ENCODE measurements at places on chromosomes 6 and 20.

- no peak for DNase-seq
Observed at GRCh38 chr6:88050140-88050818, 2.6 kb downstream of the SPACA1 start.

DNA sequence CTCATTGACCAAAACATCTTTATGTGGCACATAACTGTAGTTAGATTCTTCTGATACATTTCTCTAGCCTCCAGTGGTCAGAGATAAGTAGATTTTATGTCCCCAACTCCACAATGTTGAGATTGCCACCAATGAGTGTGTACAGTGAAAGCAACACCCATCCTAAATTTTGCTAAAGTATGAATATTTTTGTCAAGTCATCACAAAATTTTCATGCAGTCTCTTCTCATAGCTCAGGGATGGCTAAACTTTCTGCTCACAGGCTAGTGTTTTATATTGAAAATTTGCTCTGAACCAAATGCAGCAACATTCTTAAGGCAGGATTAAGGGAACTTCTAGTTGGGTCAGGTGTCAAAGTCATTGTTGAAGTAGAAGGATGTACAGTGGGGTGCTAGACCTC, 203.6 kb downstream of the NKAIN2 start:
- DNase-seq = no peak

DNA sequence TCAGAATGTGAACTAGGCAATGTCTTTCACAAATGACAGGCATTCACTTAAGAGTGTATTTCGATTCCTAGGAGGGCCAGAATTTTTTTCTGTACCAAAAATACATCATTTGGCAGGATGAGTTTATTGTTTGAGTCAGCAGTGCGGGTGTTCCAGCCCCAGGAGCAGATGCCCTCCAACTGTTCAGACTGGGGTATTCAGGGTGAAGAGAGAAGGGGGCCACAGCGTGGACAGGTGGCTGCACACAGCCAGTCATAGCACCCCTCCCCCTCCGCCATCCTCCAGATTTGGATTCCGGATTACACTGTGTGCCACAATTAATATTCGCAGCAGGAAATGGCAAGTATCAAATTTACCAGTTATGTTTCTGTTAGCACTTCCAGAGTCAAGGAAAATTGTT, 38.6 kb downstream of the RIPOR2 start:
- DNase-seq = no peak

- no peak for DNase-seq
Observed at GRCh38 chr20:53751620-53752318, 158.1 kb upstream of the ZNF217 start.

- DNase-seq = no peak
Observed at GRCh38 chr20:12535770-12536169, 473.0 kb upstream of the SPTLC3 start.

DNA sequence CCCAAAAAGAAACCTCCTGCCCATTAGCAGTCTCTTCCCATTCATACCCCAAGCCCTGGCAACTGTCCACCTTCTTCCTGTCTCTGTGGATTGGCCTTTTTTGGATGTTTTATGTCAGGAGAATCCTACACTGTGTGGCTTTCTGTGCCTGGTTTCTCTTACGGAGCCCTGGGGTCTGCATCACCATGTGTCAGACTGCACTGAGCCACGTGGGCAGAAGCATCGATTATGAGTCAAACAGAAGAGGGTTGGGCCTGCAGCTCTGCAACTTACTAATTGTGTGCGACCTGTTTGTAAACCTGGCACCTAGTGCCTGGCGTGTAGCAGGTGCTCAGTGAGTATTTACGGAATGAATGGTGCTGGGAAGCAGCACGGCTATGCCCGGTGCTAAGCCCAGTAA, 62.6 kb downstream of the IGF2R start:
- peak; percentile 59 for DNase-seq

DNA sequence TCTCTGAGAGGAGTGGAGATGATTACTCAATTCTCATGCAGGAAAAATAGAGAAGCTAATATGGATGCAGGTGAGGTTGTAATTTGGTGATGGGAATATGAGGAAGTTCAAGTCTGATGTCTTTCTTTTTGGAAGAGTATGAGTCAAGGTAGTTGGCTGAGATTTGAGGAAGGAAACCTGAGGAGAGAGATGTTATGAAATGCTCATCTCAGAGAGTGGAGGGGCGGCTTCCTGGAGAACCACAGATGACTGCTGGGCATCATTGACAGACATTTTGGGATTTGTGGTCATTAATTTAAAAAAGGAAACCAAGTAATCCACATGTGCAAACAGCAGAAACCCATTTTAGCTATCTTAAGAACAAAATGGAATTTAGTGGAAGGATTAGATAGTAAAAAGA, 72.5 kb upstream of the UST start:
- DNase-seq = no peak

DNA sequence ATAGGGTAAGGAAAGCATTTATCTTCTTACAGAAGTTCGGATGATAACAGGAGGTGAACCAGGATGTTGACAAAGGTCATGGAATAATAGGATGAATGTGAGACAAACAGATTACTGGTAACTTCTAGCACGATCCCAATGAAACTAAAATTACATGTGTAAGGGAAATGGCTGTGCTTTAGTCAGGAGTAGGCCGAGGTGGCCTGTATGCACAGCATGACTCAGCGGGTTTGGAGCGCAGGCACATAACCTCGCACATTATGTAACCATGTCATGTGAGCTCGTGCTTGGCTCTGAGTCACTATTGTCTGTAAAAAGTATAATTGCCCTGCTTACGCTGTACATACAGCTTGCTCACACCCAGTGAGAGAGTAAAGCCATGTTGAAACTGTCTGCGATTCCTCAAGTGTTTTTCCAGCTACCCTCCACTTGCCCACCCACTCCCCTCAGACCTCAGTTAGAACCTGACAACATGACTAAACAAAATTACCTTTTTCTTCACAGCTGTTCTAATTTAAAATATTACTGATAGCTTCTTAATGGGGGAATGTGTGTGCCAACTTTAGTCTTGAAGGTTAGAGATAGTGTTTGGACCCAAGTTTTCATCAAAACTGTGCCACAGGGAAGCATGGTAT, 8.2 kb downstream of the CYB5R4 start:
- peak; percentile 53 for DNase-seq

DNA sequence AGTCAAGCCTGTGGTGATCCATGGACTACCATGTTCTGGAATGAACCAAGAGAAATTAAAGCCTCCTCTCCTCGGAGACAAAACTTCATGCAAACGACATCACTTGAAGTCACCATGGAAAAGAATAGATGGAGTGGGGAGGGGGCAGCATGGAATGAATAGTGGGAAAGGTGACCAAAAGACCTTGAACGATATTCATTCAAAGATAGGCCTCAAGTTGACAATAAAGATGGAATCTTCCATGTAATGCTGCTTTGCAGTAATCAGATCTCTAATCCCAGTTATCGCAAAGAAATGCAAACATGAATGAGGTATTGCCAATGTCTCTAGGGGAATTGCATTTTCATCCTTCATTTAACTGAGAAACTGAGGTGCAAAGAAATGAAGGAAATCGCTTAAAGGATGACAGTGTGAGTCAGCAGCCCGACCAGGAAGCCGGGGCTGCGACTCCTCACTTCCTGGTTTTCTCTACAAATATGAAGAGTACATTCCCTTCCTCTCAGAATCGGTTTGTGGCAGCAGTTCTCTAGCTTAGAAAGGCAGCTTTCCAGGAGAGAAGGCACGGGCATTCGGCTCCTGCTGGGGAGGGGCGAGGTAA, 65.6 kb upstream of the RREB1 start:
- DNase-seq = peak; percentile 36

- no peak for DNase-seq
Observed at GRCh38 chr6:150753371-150754064, 112.0 kb upstream of the MTHFD1L start.

- DNase-seq = peak; percentile 33
Observed at GRCh38 chr6:52233975-52234823, 10.1 kb downstream of the IL17F start.

DNA sequence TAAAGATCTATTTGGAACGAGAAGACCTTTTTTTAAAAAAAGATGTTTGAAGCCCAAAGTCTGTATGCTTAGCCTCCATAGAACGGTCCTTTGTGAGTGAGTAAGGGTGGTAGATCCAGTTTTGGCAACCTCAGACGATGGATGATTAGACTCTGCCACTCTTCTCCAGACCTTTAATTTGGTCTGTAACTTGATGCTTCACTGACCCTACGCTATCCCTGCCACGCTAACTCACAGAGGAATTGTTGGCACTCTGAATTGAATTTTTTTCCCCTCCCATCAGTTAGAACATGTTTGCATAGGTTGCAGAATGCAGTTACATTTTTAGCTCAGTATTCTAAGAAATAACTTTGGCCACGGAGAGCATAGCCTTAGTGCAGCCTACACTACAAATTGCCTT, 15.8 kb upstream of the DEK start:
- peak; percentile 38 for DNase-seq

GRCh38 chr6:113102761-113103160, 754.4 kb upstream of the MARCKS start:
- DNase-seq = peak; percentile 39

GRCh38 chr6:31971279-31971992, 502 bp downstream of the DXO start:
- no peak for DNase-seq

GRCh38 chr20:24448170-24448569, 21.3 kb upstream of the SYNDIG1 start:
- DNase-seq = no peak

GRCh38 chr6:129667621-129668020, 42.4 kb downstream of the ARHGAP18 start:
- DNase-seq = peak; percentile 53

- DNase-seq = no peak
Observed at GRCh38 chr6:12246900-12247299, 43.3 kb upstream of the EDN1 start.

DNA sequence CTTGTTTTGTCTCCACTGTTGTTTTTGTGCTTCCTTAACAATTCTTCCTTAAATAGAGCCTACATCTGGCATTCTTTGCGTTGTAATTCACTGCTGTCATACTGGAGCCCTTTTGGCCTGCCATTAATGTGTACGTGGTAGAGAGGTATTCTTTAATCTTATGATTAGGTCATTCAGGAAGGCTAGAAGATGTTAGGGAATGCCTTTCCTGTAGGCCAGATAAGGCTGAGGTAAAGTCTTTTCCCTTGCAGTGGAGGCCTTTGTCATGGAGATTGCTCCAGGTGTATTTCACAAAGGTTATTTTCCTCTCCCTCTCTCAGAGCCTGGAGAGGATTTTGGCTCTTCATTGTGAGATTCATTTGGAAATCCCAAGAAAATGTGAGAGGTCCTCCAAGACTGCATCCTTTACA, 146.9 kb downstream of the FUT9 start:
- DNase-seq = peak; percentile 46

DNA sequence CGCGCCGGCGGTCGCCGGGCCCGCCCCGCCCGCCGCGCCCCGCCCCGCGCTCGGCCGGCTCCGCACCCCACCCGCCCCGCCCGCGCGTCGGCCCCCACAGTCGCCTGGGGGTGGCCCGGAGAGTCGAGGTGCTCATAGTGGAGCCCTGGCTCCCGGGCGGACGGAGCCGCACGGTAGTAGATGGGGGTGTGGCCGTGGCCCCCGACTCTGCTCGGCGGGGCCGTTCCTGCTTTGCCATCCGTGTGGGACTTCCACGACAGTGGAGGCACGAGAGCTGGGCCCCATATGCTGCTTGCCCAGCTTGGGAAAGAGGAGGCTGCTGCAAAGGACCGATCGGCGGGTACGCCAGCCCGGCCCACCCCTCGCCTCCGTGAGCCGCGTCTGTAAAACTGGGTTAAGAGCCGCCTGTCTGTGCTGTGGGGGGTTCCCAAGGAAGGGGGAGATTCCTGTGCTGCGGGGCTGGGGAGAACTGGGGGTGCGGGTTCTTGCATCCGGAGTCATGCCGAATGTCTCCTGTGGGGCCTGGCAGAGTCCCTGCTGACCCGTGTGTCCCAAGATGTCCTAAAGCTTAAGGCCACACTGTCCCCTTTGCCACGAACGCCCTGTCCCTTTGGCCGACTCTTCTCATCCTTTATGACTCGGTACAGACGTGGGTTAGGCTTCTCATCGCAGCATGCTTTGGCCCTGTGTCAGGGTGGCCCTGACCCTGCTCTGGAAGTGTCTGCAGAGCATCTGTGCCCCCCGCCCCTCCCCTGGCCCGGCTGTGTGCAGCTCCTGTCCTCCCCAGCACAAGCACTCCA, at the start of gene OPRL1:
Gene OPRL1, plus strand, starts transcription at position 70 of the 800 bp plus-strand sequence. CDS start 12,639 bp downstream, outside the sequence.
- DNase-seq = no peak

GRCh38 chr6:123551939-123552707, 84.6 kb downstream of the TRDN start:
- peak; percentile 52 for DNase-seq

DNA sequence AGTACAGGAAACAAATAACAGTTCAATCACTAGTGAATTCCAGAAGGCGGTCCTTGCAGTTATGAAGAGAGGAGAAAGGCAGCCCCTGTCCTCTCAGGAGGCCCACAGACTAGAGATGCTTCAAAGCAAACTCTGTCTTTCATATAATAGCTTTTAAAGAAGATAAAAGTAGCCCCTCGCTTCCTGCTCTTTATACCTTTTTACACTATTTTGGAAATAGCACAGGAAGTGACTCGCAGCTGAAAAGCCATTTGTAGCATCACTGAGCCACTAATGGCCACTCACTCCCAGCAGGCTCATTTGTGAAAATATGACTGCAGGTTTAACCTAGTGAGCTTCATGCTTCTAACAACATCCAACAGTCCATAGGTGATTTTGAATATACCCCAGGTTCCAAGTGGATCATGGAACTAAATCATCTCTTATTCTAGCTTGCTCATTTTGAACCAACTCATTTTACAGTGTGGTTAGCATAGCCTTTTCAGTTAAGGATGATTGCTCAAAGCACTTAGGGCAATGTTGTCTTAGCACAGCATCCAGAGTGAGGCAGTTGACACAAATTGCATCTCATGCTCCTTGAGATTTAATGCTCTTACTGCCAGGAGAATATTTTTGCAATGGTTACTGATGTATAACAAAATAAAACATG, 136.0 kb upstream of the NRSN1 start:
- no peak for DNase-seq

DNA sequence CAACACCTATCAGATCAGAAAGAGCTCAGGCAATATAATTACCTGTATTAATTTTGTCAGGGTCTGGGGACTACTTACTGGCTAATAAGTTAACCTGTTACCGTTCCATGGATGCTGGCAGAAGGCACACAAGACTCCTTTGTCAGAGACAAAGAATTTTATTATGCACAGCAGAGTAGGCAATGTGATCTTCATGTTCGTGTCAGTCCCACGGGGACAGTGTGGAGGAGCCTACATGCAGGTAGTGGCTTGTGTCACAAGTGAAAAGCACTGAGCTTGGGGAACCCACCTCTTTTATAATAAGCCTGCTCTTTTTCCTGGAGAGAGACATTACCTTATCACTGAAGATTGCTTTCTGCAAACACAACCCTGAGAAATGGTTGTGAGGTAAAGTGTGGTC, 96.9 kb downstream of the CD164 start:
- no peak for DNase-seq

GRCh38 chr6:141932685-141933084, 200.0 kb upstream of the GJE1 start:
- no peak for DNase-seq

GRCh38 chr6:166721576-166721975, 94.5 kb upstream of the RPS6KA2 start:
- DNase-seq = no peak

GRCh38 chr6:25981568-25982263, 19.1 kb downstream of the TRIM38 start:
- DNase-seq = no peak
